ENCODE measurements at places on chromosomes 6 and 20. TPM values are rescaled to one million over a fixed set of nuclear protein-coding genes. Genes with fewer than 3 reads are reported as not detected.

CST1 gene
- not detected for total RNA-seq

SIRPA gene
- total RNA-seq = 22.3 TPM

TMEM151B gene
- 10.2 TPM for total RNA-seq

FOXP4 gene
- 7.3 TPM for total RNA-seq

TFAP2A gene
- total RNA-seq = 30.1 TPM

BNIP5 gene
- 0.11 TPM for total RNA-seq
